ENCODE measurements at places on chromosomes 5 and 9. TPM values are rescaled to one million over a fixed set of nuclear protein-coding genes. Genes with fewer than 3 reads are reported as not detected.

DNA sequence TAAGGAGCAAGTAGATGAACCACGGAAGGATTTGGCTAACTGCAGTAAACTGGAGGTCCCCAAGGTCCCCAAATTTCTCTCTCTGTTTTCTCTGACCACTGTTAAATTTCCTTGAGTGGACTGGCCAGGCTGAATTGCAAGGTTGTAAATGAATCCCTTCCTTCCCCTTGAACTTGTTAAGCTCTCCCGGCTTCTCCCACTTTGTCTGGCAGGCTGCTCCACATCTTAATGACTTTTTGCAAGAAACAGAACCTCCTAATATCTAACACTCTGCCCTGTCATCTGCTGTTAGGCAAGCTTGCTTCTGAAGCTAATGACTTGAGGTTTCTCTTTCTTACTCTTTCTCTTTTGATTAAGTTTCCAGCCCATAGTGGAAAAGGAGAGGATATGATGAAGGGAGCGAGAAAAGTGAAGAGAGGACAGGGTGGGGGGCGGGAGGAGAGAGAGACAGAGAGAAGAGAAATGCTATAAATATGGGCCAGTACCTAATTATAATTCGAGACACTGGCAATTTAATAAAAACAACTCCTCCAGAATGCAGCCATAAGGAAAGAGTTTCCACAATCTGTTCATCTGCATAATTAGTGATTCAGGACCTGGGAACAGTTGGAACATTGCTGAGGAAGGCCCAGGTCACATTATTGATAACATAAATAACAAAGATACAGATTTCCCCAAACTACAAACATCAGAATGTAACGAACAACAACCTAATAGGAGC is 437.3 kb upstream of the MPDZ start:
- DNase-seq, result no peak

GRCh38 chr9:36158122-36158521 is 11.1 kb upstream of the CCIN start:
- DNase-seq, result peak; percentile 12

IL3 gene
- total RNA-seq, result not detected

SLC6A18 gene
- not detected for total RNA-seq

DNA sequence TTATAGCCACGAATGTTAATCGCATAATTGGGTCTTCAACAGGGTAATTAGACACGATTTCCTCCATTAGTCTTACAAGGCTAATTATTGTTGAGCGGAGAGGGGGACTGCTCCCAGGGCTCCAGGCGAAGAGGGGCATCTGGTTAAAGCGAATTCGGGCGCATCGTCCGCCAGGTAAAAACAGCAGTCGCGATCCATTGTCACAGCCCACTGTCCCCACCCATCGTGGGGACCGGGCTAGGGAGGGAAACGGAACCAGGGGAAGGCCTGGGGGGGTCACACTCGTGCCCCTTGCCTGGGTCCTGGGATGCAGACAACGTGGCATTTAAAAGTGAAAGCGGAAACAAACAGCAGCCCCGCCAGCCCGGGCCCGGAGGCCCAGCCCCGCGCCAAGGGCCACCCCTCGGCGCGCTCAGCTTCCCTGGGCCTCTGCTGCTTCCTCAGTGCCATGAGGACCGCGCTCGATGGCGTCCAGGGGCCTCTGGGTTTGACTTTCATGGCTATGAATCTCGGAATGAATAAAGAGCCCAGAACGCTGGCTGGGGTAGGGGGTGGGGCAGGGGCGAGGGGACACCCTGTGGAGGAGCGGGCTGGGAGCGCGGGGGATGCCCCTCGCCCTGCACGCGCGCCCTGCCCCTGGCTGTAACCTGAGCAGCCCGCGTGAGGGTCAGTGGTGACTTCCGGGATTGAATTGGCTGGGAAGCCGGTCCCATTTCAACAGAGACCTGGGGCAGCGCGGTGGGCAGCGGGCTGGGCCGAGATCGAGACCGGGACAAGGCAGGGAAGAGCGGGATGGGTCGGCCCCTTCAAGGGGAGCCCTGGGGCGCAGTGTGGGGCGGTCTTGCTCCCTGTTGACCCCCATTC is 99.9 kb downstream of the GTF3C4 start:
- peak; percentile 50 for DNase-seq

ERAP2 gene
- total RNA-seq, result 132 TPM

DNA sequence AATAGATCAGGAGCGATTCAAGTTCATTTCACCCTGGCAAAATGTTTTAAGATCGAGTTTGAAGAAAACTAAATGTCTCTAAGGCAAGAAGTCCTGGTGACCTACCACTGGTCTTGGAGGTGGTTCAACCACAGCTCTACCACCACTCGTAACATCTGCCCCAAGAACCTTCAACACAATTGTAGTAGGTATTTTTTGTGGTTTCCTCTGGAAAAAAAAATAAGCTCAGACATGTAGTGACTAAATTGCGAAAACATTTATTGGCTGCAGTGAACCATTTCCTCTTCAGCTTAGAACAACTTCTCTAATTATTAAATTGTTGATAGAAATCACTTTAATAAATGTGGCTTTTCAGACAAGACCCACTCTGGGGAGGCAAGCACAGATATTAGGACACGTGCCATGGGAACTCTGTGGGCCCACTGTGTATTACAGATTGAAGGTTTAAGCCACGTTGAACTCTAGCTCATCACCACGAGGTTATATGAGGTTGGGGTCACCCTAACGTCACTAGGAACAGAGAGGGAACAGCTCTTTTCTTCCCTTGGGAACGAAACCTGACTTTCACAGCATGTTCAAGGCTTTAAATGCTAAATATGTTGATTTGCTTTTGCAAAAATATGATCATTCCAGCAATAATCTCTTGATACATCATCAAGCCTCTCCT is 142.9 kb downstream of the HSD17B3 start:
- DNase-seq, result no peak

DNA sequence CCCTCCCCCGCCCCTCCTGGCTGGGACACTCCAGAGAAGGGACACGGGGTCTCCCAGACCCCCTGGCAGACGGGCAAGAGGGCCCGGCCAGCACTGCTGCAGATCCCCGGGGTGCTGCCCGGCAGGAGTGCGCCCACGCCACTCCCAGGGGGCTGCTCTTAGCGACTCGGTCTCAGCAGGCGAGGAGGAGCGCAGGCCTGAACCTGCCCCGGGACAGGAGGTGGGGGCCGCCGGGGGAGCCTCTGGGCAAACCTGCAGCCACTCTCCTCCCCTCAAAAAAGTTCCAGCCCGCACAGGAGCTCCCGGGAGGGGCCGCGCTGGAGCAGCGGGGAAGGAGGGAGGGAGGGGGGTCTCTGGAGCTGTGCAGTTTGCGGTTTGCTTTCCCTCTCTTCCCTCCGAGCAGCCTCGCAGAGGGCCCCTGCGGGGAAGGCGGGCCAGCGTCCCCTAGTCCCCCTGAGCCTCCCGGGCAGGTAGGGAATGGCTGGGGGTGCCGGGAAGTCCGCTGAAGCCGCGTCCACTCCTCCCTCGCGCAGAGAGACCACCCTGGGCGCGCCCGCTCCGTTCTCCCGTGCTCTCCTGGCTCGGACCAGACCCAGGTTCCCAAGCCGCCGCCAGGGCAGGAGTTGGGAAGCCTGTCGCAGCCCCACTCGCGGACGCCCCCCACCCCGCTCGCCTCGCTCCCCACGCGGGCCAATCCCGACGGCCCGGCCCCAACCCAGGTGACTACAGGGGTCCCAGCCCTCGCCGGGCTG is 44.2 kb downstream of the NACC2 start:
- DNase-seq, result no peak

CTXN3 gene
- not detected for total RNA-seq

DNA sequence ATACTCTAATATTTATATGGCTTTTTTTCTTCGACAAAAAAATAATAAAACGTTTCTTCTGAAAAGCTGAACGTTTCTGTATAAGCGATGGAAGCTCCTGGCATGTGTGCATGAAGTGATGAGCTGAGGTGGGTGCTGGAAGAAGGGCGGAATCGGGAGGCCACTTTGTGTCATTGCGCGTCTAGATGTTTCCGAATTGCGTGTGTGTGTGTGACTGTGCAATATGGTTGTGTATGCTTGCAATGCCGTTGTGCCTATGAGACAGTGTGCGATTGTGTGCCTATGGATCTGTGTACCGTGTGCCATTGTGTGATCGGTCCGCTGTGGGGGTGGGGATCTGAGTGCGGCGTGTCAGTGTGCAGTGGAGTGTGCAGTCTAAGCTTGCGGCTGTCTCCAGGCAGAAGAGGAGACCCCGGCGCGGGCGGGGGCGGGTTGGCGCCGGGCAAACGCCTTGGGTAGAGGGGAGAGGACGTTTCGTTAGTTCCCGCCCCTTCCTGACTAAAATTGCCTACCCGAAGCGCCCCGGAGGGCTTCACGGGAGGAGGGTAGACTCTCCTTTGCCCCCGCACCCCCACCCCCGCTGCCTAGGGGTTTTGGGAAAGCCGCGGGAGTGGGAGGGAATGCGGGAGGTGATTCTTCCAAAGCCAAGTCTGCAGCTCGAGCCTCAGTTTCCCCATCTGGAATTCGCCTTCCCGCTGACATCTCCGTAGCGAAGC is 24.2 kb downstream of the PCDHGC5 start:
- peak; percentile 49 for DNase-seq

DNA sequence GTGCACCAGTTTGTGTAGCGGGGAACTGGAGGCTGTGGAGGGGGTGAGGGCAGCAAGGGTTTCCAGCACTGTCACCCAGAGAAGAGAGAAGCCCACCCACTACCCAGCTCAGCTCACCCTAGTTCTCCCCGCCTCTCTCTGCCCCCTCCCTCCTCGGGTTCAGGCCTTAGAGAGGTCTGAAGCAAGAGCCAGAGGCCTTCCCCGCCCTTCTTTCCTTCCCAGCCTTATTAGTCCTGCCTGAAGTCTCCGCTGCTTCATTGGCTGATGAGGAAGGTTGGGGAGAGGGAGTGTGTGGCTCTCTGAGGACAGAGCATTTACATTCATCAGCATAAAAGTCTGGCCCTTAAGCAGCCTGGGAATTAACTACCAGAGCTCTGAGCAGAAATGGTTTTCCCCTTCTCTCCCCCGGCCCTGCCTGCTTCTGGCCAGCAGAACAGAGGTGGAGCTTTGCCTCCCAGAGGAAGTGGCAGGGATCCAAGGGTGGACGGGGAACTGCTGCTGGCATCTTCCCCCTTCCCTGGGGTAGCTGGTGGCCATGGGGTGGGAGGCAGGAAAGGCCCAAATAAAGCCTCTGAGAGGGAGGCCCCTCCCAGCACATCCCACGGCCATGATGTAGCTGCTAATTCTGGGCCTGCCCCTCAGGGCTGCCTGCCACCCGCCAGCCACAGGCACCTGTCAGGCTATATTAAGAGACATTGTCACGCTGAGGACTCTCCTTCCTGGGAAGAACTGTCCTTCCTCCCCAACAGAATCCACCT is 4.1 kb downstream of the DNAJB5 start:
- peak; percentile 42 for DNase-seq

DNA sequence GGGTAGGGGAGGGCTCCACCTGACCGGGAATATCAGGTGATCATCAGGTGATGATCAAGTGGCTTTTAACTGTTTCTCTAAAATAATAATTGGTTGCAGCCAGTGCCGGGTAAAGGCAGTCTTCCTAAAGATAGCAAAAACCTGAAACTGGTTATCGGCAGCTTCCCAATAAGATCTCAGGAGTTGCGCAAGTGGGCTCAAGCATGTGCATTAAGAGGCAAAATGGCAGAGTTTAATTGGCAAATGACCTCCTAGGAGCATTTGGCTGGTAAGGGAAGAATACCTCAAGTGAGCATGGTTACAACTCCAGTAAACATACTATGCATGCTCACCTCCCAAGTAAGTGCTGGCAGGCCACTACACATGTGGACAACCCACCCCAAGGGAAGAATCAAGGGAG is 4.2 kb downstream of the C1QTNF3 start:
- no peak for DNase-seq

PCDHGA9 gene
- total RNA-seq, result 3.6 TPM

- DNase-seq, result no peak
Observed at GRCh38 chr9:3045153-3045552, 201.3 kb upstream of the PUM3 start.

DNA sequence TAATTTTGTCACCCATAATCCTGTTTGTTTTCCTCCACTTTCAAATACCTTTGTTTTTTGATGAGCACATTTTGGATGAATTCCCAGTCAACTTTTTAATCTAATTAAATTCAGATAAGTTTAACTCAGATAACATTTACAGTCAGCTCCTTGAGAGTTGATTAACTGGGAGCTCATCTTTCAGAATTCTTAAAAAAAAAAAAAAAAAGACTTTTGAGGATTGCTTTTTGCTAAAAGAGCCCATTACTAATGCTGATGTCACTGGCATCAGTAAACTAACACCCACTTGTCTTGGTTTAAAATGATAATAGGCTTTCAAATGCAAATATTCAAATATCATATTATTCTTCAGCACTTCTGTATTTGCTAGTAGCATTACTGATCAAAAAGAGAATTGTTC is 47.1 kb upstream of the NFIB start:
- no peak for DNase-seq

DNA sequence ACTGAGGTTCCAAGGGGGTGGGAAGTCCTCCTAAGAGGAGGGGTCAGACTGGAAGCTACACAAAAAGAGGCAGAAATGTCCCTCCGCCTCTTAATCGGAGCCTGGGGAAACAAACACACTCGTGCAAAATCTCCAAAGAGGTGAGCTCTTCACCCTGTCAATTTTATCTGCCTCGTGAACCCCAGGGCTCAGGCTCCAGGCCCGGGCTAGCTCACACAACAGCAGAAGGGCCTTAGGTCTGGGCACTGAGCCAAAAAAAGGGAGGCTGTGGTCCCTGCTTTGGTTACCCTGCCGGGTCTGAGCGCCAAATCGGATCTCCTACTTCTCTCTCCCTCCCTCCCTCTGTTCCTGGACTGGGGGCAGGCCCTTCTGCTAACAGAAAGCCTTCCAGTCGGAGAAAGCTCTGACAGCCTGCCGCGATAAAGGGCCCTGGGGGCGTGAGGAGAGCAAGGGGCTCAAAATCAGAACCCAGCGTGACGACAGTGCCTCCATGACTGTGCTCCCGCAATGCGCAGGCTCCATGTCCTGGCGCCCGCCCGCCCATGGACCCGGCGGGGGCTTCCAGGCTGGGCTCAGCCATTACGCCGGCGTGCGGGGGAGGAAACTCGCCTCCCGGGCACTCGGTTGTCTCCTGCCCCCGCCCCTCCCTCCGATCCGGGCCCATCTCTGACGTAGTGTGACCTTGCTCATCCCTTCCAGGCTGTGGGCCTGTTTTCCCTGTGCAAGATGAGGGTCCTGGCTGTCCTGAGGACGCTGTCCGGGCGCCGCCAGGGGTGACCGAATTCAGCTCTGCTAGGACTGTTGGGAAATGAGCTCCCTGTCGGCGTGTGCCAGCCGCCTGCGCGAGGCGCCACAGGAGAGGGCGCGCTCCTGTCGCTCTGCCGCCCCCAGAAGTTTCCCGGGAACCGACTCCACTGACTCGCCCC is 865 bp upstream of the SLC22A4 start:
- DNase-seq, result peak; percentile 88

SPRY4 gene
- 5.5 TPM for total RNA-seq

GRCh38 chr5:17079562-17079961 is 137.9 kb upstream of the BASP1 start:
- DNase-seq, result peak; percentile 98

DNA sequence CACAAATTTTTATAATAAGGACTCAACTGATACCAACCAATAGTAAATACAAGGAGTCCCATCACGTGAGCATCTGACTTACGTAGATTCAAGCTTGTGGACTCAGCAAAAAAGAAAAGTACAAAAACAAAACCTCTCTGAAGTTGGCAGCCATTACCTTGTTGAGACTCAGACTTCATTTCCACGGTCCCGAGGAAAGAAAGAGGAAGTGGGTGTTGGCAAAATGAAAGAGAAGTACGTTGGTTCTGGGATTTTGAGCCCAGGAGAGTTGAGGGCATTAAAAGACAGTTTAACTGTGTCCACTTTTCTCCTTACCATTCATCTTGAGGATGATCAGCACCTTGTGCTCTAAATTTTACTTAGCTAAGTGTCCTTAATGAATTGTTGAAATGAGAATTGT is 26.7 kb downstream of the NCBP1 start:
- no peak for DNase-seq
